Osteocyte (in vitro differentiated cells): ENCODE measurements at places on chromosomes 3 and 15.

DNA sequence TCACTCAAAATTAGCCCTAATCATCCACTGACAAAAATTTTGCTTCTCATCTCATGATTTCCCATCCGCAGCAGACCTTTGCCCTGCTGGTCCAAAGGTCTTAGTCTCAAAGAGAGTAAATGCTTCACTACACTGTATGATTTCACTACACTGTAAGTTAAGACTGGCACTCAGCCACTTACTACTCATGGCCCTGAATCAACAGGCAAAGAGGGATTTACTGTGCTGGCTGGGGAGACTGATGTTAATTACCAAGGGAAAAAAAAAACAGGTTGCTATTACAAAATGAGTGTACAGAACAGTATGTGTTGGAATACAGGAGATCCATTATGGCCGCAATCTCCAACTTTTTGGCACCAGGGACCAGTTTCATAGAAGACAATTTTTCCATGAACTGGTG is 214.8 kb downstream of the ZMAT3 start:
- no peak for DNase-seq

GRCh38 chr3:124559846-124560574 is 170.2 kb upstream of the UMPS start:
- peak; percentile 86 for DNase-seq

GRCh38 chr15:50675535-50676144 is 11.0 kb downstream of the TRPM7 start:
- no peak for DNase-seq

DNA sequence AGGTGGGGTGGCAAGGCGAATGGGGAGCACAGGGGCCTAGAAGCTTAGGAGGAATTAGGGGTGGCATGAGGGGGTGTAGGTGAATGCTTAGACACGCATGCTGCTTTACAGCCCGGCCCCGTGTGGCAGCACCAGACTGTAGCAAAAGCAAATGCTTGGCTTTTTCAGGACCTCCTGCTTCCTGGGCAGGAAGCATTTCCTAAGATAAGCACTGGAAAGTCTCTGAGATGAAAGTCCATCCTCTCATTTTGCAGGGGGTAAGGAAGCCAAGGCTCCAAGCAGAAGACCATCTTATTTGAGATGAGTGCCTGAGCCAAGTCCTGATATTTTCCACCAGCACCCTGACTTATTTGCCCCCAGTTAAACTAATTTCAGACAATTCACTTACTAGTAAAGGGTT is 12.9 kb downstream of the SSUH2 start:
- no peak for DNase-seq

DNA sequence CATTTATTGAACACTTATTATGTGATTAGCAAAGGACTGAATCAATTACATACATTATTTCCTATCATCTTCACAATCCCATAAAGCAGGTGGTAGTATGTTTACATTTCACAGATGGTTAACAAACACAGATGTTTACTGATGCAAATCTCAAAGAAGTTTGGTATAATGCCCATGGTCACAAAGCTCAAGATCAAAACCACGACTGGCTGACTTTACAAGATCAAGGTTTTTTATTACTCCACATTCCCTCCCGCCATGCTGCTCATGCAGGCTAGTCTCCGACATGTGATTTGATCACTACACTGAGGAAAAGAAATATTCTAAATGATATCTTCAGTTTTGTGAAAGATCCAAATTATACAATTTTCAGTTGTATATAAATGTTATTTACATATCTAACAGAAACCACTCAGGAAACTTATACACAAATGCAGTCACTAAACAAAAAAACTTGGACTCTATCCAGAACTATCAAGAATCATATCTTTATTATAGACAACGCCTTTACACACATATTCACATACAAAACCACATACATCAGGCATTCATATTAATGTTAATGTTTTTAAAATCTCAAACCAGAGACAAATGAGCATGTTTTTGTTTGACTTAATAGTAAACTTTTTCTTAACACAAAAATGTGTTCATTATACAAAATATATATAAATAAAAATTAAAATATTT is 235.5 kb downstream of the SCAPER start:
- no peak for DNase-seq

DNA sequence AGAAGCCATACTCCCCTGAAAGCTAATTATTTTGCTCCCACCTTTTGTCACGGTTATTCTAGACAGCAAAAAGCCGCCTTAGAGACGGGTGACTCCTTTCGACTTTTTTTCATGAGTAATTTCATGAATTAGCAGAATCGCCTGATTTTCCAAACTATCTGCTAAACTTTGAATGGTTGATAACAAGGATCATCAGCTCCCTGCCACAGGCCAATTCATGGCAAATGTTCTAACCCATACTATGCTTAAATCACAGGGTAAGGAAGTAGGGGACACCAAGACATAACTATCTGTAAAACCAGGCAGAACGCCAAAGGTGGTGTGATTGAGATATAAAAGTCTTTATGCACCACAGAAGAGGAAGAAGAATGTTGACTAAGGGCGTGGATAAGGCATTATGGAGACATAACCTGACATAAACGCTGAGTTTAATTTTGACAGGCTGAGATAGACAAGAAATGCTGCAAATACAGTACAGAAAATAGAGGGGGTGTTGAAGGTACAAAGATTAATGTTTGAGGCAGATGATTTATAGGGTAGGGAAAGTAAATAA is 891 bp upstream of the DMXL2 start:
- DNase-seq, result no peak

DNA sequence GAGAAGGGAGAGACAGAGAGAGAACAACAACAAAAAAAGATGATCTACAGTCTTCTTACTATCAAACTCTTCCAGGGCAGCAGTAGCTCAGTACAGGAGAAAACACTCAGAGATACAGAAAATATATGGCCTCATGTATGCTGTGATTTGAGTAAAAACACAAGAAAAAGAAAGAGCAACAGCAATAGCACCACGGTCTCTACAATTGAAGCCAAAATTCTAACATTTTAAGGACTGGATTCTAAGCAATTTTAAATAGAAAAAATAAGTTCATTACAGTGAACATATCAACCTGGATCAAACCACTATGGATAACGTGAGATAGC is 43.5 kb upstream of the ALCAM start:
- no peak for DNase-seq

DNA sequence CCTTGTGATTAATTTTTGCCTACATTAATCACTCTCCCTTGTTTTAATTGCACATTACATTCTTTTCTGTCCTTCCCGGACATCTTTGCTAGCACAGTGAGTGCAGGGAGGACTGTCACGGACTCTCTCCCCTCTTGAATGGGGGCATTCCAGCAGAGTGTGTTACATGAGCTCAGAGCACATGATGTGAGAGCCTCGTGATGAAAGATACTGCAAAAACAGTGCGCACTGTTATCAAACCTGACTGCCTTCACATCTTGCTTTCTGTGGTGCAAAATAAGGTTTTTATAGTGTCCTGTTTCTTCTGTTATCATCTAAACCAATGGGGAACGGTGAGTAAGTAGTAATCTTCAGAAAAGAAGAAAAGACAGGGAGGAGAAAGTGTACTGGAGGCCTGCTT is 167.5 kb downstream of the PGPEP1L start:
- DNase-seq, result no peak

DNA sequence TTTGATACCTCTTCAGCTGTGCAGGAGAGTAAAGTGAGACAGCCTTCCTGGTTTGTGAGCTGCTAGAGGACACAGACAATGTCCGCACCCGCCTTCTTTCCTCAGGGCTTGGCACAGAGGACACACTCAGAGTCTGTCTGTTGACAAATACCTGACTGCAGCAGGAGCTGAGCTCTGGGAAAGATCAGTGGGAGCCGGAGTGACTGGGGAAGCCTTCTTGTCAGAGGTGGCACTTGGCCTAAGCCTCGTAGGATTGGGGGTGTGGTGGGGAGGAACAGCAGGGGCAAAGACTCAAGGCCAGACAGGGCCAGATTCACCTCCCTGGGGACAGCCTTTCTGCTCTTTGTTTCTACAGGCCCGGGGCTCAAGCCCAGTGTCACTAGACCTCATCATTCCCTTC is 3.3 kb upstream of the IL17RC start:
- no peak for DNase-seq

- no peak for DNase-seq
These were observed 76.6 kb downstream of the SLC6A11 start for GRCh38 chr3:10892622-10893021.

DNA sequence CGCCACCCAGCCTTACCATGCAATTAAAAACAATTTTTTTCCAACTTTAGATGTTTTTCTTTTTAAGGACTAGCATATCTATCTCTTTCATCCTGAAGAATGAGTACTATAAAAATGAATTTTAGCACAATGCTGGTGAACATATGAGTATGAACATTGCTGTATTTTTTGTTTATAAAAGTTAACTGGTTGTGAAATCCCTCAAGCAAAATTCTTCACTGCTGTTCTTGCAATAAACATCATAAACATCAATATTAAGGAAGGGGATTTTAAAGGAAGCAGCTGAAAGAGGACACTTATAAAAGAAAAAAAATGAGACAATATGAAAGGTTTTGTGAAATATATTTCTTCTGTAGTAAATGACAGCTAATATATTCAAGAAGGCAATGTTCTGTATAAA is 3.0 kb downstream of the PLSCR4 start:
- no peak for DNase-seq

DNA sequence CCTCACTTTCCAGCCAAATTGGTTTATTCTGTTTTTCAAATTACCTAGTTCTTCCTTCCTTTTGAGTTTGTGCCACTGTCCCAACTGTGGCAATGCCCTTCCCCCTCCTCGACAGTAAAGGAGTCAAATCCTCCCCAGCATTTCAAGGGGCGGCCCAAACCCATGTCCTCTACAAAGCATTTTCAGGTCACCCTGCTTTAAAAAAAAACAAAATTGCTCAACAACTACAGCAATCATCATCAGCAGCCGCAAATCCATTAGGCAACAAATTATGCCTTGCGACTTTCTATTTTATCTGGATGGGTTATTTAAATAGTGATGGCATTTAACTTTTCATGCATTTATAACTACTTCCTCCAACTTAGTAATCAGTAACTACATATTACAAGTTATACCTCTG is 32.7 kb downstream of the PLD1 start:
- no peak for DNase-seq

DNA sequence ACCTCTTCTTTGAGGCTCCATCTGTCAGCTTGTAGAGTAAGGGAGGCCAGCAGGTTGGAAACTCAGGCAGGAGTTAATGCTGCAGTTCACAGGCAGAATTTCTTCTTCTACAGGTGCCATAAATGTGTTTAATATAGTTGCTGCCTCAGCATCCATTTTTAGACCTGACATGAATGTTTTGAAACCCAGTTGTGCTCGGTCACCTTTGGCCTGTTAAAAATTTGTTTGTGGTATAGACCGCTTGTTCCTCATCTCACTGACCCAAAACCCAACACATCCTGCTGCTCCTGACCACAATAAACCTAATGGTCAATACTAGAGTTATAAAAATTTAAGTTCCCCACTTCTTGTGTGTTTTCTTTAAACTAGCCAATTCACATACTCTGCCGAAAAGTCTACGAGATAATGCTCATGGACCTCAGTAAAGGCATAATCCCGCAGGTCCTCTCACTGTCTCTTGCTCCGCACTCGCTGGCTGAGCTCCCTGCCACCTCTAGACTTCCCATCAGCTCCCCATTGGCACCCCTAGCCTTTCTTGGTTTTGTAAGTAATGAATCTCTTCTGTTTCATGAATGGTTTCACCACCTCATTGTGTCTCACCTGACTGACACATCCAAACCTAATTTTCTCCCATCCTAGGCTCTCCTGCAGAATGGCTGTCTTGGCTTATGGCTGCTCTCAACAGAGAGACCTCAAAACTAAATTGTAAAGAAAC is 138.5 kb upstream of the STRIT1 start:
- DNase-seq, result no peak

DNA sequence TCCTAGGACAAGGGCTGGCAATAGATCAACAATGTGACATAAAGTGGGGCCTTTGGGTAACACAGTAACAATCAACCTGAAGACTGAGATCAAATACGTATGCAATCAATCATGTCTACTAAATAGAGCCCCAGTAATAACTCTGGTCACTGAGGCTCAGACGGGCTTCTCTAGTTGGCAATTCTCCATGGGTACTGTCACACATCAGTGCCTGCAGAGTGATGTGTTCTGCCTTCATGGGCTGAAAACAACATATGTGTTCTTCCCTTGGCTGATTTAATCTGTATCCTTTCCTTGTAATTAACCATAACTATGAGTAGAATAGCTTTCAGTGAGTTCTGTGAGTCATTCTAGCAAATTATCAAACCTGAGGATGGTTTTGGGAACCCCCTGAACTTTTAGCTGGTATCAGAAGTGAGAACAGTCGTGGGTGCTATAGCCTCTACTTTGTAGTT is 113.6 kb downstream of the TMCO5A start:
- no peak for DNase-seq

DNA sequence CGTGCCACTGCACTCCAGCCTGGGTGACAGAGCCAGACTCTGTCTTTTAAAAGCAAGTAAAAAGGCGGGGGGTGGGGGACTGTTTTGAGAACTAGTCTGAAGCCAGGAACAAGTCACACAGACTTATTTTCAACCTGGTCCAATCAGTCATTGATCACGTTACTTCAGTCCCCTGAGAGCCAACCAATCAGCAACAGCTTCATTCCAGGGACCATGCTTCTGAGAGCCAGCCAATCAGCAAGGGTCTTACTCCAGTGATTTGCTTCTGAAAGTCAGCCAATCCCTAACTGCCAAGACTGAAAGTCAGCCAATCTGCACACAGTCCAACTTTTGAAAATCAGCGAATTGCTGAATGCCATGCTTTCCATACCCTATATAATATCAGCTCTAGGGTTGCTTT is 48.6 kb upstream of the C15orf39 start:
- DNase-seq, result no peak

DNA sequence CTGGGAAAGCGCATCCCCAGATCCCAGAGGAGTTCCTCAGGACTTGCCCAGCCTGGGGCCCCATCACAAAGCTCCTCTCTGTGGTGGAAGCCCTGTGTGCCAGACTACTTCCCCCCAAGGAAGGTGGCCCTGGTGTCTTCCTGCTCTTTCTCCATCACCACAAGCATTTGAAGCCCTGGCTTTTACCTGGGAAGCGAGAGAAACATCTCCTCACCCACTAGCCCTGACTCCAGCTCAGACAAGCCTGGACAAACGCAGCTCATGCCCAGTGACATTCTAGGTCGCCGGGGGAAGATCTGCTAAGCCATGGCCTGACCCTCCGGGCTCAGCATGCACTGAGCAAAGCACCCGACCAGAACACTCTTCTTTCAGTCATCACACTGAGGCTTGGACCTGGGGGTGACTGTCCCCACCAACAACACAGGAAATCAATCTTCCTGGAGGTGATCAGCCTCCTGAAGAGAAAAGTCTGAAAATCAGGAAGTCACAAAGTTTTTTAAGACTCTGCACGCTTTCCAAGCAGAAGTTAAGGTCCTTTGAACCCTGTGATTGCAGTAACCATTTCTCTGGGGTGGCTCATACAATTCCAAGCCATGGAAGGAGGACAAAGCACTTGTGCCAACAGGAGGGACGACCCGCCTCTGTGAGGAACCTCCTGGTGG is 40.8 kb downstream of the KLHL25 start:
- no peak for DNase-seq

DNA sequence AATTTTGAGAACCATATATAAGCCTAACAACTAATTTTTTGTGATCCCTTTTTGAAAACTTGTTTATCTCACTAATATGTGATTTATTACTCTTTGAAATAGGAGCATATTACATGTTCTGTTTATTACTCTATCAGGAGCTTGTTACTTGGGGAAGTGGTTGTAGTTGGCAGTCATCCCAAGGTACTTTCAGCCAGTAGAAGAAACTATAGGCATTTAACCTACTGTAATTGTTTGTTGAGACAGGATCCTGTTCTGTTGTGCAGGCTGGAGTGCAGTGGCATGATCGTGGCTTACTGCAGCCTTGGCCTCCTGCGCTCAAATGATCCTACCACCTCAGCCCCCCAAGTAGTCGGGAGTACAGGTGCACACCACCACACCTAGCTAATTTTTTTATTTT is 195.6 kb downstream of the TCF12 start:
- no peak for DNase-seq

- DNase-seq, result no peak
These were observed 61.5 kb downstream of the C3orf38 start for GRCh38 chr3:88211096-88211890.
